NCI-H187 treated with DMSO at 0.1 percent for 48 hours (cell line): ENCODE measurements at places on chromosomes 1 and 21.

DNA sequence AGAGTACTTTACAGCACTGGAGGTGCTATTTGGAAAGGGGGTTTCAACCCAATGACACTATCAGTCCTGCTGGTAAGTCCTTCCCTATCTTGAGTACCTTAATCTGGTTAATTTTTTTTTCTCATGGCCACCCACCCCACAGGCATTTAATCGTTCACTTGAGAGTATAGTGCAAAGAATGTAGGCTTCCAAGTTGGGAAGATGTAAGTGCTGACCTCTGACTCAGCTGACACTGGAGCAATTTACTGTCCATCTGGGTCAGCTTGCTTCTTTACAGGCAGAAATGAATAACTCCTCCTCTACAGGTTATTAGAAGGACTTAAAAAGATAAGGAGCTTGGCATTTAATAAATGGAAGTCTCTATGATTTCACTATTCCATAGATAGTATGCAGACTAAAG lies 89.6 kb downstream of the AK5 start:
- no peak for DNase-seq

DNA sequence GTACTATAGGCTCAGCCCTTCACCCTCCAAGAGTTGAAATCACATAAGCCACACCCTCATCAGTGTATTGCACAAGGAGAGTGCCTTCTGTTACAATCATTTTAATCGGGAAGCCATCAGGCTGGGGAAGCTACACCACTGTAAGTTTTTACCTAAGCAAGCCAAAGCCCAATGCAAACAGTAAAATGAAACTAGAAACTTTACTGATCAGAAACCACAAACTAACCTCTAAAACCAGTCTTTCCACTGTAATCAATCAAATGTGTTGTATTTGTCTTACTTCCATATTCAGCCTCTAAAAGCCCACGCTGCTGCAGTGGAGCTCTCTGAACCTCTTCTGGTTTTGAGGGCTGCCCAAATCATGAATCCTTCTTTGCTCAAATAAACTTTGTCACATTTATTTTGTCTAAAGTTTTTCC lies 26.2 kb downstream of the CAPN8 start:
- DNase-seq, result no peak

- no peak for DNase-seq
Measured at GRCh38 chr1:79791488-79792218, 785.1 kb upstream of the ADGRL4 start.

- no peak for DNase-seq
Measured at GRCh38 chr21:37869661-37870060, 46.6 kb downstream of the KCNJ6 start.

DNA sequence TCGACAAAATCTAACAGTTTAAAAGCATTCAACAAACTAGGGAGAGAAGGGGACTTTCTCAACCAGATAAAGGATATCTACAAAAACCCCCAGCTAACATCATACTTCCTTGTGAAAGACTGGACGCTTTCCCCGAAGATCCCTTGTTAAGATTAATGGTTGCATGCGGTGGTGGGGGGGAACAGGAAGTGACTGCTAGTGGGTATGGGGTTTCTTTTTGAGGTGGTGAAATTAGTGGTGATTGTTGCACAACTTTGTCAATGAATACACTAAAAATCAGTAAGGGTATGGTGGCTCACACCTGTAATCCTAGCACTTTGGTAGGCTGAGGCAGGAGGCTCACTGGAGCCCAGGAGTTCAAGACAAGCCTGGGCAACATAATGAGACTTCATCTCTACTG lies 26.9 kb upstream of the EYA3 start:
- no peak for DNase-seq

DNA sequence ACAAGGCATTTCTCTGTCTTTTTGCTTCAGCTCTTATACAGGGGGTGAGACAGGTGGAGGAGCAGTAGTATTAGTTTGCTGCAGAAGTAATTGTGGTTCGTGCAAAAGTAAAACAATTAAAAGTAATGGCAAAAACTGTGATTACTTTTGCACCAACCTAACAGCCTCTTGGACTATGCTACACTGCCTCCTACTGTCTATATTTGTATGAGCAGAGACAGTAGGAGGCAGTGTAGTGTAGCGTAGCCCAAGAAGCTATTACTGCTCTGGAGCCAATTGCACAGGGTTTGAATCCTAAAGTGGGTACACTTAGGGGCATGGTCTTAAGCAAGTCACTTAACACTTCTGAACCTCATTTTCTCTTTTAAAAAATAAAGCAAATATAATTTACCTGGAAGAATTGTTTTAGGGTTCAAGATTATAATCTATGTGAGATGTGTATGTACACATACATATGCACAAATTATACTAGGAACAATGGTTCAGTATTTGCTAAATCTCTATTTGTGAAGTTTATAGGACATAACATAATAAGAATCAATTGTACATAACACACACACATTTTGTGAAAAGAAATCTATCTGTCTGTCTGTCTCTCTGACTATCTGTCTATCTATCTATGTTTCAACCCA lies 103.8 kb downstream of the BRINP3 start:
- no peak for DNase-seq

- no peak for DNase-seq
Measured at GRCh38 chr1:160779626-160780397, 16.2 kb upstream of the LY9 start.

- DNase-seq, result no peak
Measured at GRCh38 chr1:12618661-12618964, 603 bp upstream of the DHRS3 start.

DNA sequence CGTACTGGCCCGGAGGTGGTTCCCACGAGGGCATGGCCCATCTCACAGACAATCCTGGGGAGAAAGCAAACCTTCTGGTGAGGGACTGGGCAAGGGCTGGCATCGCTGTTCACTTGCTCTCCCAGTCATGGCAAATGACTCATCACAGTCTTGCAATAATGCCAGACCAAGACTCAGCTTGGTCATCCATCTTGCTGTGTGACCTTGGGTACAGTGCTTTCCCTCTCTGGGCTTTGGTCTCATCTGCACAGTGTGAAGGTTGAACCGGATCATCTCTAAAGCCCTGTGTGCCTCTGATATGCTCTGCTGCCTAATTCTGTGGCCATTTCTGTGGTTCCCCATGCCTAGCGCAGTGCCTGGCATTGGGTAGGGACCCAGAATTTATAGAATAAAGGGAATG lies 143.6 kb upstream of the CD34 start:
- DNase-seq, result no peak
